ENCODE measurements at places on chromosomes 6 and 20.

GRCh38 chr20:25058051-25058846, at the start of gene ACSS1:
TSS of gene ACSS1 (minus strand) at chr20:25058139. CDS start at chr20:25058102, 37 bp downstream.
- DNase-seq: peak; percentile 81

- DNase-seq: no peak
Observed at GRCh38 chr20:3380228-3381070, 27.0 kb downstream of the DNAAF9 start.

- no peak for DNase-seq
Observed at GRCh38 chr6:17431581-17431980, 38.2 kb downstream of the CAP2 start.

DNA sequence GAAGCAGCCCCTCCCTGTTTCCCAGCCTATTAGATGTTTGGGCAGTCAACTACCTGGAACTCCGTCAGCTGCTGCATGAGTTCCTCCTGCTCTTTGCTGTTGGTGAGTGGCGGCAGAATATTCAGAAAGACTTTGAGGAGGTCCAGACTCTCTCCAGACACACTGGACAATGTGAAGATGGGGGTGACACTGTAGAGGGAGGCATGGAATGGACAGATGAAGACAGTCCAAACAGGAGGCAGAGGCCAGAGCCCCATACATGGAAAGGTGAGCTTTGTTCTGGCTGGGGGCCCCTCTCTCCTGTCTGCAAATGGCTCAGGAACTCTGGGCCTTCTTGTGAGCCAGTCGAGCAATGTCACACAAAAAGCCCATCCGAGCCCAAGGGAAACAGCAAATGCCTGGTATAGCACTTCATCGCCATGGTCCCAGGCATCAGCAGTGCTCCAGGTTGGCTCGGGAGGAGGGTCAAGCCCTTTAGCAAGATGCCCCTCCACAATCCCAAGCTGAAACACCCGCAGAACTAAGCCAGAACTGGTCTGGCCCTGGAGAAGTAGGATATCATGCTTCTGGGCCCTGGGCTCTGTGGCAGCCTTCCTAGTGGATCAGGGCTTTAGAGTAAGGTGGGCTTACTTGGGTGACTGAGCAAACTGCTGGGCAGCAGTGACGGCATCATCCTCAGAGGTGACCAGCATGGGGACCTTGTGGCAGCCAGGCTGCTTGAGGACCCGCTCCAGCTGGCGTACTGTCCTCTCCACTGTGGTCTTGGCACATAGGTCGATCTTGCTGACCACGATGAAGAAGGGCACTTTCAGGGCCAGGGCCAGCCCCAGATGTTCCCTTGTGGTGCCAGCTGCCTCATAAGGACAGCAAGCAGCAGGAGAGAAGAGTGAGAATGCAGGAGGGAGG, 4.9 kb downstream of the GTPBP2 start:
- no peak for DNase-seq

DNA sequence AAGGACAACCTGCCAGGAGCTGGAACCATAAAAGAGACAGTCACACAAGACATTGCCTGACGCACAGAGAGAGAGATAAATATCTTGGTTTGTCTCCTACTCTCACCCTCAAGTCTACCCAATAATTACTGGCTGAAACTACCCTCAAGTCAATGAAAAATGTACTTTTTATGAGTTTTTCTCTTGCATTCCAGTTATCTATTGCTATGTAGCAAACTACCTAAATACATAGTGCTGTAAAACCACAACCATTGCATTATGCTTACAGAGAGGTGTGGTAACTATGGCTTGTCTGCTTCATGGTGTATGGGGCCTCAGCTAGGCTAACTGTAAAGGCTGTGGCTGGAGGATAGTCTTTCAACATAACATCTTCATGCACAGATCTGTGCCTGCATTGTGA, 247.8 kb downstream of the HAO1 start:
- no peak for DNase-seq

GRCh38 chr6:130500693-130501092, 134.9 kb downstream of the TMEM200A start:
- no peak for DNase-seq

DNA sequence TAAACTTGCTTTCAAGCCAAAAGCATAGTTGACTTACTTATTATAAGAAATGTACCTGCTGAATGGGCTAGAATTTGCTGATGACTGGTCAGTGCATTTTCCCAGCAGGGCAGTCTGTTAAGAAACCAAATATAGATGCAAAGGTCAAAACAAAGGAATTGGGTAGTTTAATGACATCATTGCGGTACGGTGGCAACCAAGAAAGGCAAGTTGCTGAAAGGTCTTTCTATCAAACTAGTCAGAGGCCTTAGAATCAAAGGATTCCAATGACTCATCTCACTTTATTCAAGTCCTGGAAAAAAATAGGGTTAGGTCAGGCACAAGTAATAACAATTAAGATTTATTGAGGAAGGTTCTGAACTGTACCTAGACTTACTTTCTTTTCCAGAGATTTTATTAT, 76.4 kb downstream of the KIZ start:
- DNase-seq: no peak

- DNase-seq: no peak
Observed at GRCh38 chr20:42598581-42598980, 591.1 kb downstream of the PTPRT start.

GRCh38 chr20:35788796-35789195, 17.0 kb downstream of the PHF20 start:
- DNase-seq: no peak

DNA sequence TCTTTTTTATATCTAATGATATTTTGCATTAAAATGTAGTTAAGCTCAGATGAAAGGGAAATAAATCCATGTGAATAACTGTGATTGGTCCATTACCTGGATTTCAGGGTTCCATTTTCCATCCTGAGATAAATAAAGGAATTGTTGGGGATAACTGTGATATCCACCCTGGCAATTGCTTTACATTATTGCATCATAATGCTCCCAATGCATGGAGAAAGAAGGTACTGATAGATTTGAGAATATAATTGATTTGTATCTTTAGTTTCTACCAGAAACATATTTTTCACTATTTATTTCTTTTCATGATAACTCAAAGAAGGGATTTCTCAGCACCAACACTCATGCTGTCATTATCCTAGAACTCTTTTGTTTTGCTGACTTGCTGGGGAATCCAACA, 102.0 kb upstream of the KCNQ5 start:
- no peak for DNase-seq

Measured in activated T-cell treated with anti-CD3 and anti-CD28 coated beads, Interleukin-2, amount 50 U/mL, for 1 hour (primary cell).